ENCODE measurements at places on chromosomes 3 and 15. TPM values are rescaled to one million over a fixed set of nuclear protein-coding genes. Genes with fewer than 3 reads are reported as not detected.

RETNLB gene
- total RNA-seq: not detected

RTP4 gene
- not detected for total RNA-seq

TNK2 gene
- 21.9 TPM for total RNA-seq

ECE2 gene
- total RNA-seq: not detected

A4GNT gene
- not detected for total RNA-seq

FBXL22 gene
- 0.25 TPM for total RNA-seq
